Kidney glomerular epithelial cell (primary cell): ENCODE measurements at places on chromosomes 11 and 22.

- DNase-seq, result no peak
These were observed 11.8 kb downstream of the RFPL1 start for GRCh38 chr22:29450222-29450621.

DNA sequence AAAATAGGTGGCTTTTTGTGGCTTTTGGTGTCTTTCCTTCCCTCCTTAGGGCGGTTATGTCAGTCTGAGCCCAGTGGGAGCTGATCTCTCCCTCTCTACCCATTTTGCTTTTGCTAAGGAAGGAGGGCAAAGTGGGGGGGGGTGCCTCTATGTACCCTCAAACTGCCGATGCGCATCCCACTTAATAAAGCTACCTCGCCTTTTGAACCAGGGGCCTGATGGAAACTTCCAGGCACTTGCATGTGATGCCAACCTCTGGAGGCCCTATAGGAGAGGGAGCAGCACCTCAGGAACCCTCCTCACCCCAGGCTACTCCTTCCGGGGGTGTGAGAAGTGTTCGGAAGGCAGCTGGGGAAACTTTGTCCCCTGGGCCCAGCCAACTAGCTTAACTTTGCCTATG is 97.0 kb upstream of the HSD17B12 start:
- no peak for DNase-seq

DNA sequence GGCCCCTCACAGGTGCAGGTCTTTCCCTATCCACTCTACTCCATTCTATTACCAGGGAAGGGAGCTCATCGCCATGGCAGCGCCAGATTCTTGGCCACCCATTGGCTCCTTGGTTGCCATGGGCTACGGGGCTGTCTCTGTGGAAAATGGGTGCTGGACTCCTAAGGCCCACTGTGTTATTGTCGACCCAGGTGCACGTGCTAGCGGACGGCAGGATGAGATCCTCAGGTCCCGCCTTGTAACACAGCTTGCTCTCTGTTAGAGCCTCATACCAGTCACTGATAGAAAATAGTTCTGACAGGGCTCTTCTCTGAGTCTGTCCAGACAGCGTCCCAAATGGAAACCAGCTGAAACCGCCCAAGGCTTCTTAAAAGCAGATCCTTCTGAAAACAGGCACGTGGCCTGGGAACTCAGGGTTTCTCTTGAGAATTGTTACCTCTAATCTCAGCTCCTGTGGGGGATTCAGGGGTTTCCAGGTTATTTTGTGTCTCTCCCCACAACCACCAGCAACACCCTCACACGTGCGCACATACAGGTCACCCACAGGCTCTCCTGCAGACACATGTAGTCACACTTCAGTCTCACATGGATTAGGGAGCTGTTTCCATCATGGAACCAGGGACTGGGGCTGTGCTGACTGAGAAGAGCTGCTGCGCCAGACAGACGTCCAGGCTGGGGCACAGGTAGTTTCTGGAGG is 1.5 kb downstream of the TUB start:
- DNase-seq, result no peak

DNA sequence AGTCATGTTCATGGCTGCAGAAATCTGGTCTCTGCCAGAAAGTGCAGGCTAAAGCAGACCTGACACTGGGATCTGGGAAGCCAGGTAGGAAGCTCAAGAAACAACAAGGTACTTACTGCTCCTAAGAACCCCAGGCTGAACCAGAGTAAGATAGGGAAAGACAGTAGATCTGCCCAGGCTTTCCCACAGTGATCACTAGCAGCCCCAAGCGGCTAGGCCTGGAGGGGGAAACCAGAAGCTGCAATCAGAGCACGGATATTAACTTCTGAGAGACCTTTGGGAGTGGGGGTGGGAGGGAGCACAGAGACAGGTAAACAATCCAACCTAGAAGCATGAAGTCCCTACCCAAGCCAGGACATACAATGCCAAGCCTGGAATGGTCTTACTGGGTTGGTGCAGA is 135.2 kb upstream of the C11orf58 start:
- DNase-seq, result peak; percentile 3

- no peak for DNase-seq
These were observed 54.3 kb downstream of the CTNND1 start for GRCh38 chr11:57815877-57816276.

GRCh38 chr11:2481253-2481652 is 36.4 kb downstream of the KCNQ1 start:
- DNase-seq, result no peak

DNA sequence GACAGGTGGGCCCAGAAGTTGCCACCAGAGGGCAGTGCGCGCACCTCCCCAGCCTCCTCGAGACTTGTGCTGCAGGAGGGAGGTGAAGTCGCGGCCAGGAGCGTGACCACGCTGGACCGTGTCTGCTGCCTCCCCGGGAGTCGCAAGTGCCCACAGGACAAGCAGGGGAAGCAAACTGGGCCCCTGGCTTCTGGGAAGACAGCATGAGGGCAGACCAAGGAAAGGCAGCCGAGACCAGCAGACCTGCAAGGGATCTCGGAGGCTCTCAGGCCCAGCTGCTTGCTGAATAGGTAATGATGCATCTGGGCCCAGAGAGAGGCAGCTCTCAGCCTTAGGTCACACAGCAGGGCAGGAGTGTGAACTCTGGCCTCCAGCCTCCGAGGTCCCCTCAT is 17.0 kb upstream of the IL2RB start:
- DNase-seq, result peak; percentile 52

- DNase-seq, result no peak
These were observed 21.4 kb upstream of the ACRV1 start for GRCh38 chr11:125701858-125702621.

- DNase-seq, result no peak
These were observed 19.1 kb upstream of the BSX start for GRCh38 chr11:123000721-123001120.

DNA sequence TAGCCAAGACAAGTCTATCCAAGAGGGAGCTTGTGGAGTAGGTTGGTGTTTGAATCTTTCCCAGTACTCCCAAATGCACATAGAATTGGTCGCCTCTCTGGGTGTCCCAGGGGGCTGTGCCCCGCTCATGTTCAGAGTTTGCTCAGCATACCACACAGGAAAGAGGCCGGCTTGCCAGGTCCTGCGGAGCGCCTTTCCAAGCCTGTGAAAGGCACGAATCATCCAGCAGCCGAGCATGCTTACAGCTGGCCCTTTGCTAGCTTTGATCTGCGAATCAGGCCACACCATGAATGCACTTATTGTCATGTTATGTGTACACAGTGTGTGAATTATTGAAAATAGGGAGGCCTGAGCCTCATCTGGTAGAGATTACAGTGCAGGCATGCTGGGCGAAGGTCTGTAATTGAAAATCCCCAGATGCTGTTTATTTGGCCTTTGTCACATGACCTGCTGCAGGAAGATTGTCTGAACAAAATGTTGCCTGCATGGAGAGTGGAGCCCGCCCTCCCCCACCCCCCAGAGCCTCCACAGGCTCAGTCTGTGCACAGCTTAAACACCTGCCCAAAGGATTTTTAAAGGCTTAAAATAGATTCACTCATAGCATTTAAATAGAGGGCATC is 163.3 kb upstream of the RASSF10 start:
- DNase-seq, result no peak

GRCh38 chr11:86800076-86800959 is at the start of gene PRSS23:
Gene PRSS23 (plus strand): TSS chr11:86800542. CDS start chr11:86807644, 7,102 bp downstream.
- DNase-seq, result peak; percentile 31

DNA sequence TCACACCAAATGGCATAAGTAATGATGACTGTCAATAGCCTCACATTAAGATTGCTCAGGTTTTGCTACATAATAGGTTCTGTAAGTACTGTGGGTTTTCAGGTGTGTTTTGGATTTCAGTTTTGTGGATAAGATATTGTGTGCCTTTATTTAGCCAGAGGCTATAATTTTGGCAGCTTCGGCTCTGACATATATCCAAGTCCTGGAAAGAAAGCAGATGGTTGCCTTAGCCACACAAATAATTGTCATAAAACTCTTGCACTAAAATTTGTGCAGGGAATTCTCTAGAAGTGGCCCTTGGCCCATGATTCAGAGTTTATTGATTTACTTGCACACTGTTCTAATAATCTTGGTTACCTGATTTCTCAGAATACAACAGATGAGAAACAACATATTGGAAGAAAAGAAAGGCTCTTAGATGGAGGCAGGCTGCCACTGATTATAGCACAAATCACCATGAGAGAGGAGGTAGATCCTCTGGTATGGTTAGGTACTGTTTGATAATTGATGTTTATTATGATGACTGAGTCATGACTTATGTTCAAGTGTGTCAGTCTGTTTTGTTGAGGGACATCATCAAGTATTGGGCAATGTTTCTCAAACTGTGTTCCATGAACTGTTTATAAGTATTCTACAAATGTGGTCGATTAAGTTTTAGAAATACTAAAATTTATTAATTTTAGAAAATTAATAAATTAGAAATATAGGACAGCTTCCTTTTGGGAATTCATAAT is 9.6 kb downstream of the REXO2 start:
- no peak for DNase-seq

- DNase-seq, result no peak
These were observed 39.5 kb downstream of the FAM76B start for GRCh38 chr11:95750101-95750500.

DNA sequence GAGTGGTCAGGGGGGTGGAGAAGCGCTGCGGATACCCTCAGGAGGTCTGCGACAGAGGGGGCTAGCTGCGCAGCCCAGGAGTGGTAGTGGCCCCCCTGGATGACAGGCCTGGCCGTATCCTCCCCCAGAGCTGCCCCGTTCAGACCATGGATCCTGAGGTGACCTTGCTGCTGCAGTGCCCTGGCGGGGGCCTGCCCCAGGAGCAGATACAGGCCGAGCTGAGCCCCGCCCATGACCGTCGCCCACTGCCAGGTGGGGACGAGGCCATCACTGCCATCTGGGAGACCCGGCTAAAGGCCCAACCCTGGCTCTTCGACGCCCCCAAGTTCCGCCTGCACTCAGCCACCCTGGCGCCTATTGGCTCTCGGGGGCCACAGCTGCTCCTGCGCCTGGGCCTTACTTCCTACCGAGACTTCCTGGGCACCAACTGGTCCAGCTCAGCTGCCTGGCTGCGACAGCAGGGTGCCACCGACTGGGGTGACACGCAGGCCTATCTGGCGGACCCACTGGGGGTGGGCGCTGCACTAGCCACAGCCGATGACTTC is 505 bp downstream of the NUDT22 start:
- DNase-seq, result no peak

GRCh38 chr11:121581607-121582006 is 128.8 kb upstream of the SORL1-AS1 start:
- DNase-seq, result no peak

- DNase-seq, result no peak
These were observed 74.2 kb downstream of the SWAP70 start for GRCh38 chr11:9738116-9738515.

- DNase-seq, result no peak
These were observed 28.5 kb downstream of the DCDC1 start for GRCh38 chr11:31340903-31341572.

- no peak for DNase-seq
These were observed 2.6 kb downstream of the ZNRF3 start for GRCh38 chr22:28885939-28886338.

DNA sequence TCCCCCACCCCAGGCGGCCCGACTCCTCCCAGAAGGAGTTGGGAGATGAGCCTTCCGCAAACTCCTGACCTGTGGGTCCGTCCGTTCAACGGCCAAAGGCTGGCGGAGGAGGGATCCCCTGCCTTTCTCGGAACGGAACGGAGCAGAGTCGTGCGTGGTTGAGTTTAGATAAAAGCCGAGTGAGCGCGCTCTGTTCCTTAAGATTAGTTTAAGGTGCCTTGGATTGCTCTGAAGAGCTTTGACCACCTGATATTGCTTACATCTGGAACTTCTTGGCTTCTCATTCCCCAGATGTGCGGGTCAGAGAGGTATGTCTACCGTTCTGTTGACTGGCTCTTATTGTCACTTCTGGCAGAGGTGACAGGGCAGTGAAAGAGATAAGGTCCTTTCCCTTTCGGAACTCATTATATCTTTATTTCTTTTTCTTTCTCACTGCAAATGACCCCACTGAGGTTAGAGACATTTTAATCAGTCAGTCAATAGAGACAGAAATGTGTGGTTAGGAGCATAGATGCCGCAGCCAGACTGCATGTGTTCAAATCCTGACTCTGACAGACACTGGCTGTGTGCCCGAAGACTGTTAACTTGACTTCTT is at the start of gene TRIM6:
TRIM6 (plus strand) TSS at position 31 of the 595 bp plus-strand sequence; CDS start at position 292, 261 bp downstream.
- peak; percentile 38 for DNase-seq

GRCh38 chr22:38871360-38872171 is 450 bp downstream of the CBX6 start:
- no peak for DNase-seq

GRCh38 chr11:2128130-2128510 is 11.1 kb downstream of the IGF2 start:
- no peak for DNase-seq

DNA sequence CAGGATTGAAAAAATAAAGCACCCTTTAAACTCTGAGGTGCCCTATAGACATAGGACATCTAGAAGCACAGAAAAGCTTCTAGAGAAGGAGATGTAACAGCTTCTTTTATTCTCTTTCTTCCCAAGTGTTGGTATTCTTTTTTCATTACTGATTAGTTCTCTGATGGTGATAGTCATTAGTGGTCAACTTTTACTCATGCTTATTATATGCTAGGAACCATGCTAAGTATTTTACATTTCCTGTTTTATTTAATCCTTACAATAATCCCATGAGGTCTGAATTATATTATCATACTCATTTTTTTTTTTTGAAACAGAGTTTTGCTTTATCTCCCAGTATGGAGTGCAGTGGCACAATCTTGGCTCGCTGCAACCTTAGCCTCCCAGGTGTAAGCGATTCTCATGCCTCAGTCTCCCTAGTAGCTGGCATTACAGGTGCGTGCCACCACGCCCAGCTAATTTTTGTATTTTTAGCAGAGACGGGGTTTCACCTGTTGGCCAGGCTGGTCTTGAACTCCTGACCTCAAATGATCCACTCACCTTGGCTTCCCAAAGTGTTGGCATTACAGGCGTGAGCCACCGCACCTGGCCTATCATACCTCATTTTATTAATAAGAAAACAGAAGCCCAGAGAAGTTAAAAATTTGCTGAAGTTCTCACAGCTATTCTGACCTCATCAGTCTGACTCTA is 3.0 kb downstream of the C11orf52 start:
- DNase-seq, result no peak

- no peak for DNase-seq
These were observed 15.3 kb upstream of the BID start for GRCh38 chr22:17789379-17790200.

GRCh38 chr11:70734379-70734778 is 336.1 kb downstream of the CTTN start:
- no peak for DNase-seq

GRCh38 chr11:122030286-122030685 is 85.7 kb downstream of the BLID start:
- no peak for DNase-seq

DNA sequence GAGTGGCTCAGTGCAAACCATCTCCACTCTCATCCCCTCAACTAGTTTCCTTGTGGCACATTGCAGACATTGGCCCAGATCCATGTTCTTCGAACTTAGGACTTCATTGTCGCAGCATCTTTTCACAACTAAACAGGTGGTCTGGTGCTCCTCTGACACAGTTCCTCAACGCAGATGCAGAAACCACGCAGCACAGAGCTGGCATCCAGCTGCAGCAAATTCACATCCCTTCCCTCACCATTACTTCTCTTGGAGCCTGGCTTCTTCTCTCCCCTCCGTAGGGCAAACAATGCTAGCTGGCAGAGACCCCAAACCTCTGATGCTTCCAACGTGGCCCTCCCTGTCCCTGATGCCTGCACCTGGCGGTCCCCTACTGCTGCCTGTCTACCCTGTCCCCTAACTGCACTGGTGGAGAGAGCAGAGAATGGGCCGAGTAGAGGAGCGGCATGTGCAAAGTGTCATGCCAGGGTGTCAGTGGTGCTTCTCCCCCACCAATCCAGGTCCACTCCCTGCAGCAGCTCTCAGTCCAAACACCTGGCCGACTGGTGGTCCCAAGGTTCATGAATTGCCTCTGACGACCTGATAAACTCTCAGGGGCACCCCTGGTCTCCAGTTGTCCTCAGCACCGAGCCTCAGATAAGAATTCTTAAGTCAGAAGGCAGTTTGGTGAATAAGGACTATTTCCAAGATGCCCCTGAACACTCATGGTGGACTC is 18.1 kb downstream of the TMPRSS13 start:
- DNase-seq, result no peak
